ENCODE measurements at places on chromosomes 12 and 14.

DNA sequence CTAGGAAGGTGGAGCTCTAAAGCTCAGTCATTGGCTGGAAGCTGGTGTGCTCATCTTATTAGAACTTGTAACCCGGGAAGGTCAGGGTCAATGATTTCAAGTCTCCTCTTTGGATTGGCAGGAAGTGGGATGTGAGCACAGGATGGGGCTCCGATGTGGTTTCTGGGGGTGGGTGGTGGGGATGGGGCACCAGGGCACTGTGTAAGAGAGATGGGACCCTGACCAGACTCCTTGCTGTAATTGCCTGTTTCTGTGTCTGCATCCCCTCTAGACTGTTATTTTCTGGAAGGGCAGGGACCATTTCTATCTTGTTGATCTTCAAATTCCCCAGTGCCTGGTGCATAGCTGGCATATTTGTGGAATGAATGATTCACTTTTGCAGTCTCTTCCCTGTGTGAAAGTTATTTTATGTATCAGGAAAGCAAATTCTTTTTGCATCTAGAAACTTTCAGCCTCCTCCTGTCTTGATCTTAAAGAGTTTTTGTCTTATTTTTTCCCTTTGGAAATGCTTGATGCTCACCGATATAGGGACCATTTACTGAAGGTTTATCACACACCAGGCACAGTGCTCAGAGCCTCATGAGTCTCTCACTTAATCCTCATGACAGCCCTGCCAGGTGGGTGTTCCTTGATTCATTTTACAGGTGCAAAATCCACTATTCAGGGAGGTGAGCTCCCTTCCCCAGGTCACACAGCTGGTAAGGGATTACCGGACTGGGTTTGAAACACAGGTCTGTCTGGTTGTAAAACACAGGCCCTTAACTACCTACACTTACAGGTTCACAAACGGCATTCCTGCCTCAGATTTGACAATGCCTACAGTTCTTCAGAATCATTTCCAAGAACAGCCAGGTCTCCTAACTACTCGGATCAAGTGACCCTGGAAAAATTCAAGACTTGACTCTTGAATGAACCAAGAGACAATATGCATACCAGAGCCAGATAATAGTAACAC, 86.9 kb upstream of the IGF1 start:
- peak; percentile 61 for DNase-seq

DNA sequence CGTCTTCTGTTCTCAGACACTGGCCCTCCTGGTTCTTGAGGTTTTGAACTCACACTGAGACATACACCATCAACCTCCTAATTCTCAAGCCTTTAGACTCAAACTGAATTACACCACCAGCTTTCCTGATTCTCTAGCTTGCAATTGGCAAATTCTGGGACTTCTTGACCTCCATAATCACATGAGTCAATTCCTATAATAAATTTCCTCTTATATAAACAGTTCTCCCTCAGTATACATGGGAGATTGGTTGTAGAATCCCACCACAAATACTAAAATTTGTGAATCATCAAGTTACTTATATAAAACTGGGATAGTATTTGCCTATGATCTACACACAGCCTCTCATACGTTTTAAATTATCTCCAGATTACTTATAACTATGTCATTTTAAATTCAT, 162.2 kb downstream of the DIO2 start:
- DNase-seq: no peak

DNA sequence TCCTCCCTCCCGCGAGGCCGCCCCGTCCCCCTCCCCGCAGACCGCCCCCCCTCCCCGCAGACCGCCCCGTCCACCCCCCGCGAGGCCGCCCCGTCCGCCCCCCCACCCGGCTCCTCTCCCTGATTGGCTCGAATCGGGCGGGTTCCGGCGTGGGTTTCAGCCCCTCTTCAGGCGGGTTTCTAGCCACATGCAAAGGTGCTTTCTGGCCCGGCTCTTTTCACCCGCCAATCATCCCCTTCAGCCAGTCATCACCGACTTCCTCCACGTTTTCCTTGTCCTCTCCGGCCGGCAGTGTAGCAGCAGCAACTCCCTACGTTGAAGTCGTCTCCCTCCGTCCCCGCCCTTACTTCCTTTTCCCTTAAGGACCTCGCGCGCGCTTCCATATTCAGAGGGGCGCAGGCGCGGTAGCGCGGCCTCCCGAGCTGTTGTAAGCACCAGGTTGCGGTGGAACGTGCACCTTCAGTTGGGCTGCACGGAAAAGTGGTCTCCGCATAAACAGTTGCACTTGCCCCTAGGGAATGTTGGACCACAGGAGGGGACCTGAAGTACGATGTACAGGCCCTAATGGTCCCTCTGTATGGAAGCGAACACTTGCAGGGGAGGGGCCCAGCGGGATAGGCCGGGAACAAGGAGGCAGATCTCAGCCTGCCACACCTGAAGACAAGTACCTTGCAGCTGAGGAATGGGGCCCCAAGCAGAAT, 44.6 kb upstream of the ESR2 start:
- peak; percentile 99 for DNase-seq

GRCh38 chr12:45303945-45304344, 88.0 kb downstream of the ANO6 start:
- DNase-seq: no peak

DNA sequence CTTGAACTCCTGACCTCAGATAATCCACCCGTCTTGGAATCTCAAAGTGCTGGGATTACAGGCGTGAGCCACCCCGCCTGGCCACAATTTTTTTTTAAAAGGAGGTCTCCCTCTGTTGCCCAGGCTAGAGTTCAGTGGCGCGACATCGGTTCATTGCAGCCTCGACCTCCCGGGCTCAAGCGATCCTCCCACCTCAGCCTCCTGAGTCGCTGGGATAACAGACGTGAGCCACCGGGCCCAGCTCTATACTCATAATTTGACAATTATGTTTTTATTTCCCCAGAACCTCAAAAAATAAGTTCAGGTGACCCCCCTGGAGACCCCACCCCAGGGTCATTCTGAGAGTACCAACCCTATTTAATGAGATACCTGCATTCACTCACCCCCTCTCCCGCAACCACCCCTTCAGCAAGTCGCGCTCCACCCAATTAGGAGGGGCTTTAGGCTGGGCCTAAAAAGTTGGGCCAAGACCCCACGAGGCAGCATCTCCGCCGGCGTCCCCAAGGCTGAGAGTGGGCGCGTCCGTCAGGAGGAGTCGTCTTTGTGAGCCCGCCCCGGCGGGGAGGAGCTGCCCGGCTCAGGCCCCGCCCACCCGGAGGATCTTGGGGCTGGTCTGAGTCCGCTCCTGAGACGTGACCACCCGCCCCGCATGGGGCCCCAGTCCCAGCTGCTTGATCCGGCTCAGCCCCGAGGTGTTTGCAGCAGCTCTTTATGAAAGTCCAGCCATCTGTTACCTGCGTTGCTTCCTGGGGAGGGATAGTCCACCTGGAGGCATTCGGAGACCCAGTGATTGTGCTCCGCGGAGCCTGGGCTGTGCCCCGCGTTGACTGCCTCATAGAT, at the start of gene ANKRD33:
Gene ANKRD33 (plus strand): TSS at position 628 of the 840 bp plus-strand sequence. CDS start 84 bp downstream, at position 712.
- DNase-seq: no peak

DNA sequence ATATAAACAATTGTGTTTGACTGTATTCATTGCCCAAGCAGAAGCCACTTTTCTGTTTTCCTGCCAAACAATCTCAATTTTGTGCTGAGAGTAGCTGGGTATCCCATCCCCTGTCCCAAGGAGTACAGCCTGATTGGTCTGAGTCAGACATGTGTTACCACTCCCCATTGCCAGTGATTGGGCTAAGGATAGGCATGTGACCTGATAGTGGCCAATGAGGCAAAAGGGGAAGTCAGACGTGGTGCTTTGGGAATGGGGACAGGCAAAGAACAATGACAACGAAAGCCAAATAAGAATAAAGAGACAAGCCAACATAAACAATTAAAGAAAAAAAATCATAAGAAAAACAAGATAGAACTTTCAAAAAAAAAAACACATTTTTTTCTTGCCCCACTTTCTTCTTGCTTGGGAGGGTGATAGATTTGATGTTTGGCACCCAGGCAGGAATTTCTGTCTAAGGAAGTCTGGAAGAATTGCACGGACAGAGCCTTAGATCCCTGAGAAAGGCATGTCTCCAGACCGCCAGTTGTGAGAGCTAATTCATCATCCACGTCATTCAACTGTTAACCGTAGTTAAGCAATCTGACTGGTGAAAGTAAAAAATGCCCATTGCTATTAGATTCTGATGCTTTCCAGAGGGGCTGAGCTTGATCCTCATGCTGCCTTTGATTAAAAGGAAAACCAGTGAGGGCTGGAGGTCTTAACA, 626.6 kb upstream of the TMEM132C start:
- DNase-seq: peak; percentile 68

GRCh38 chr12:108950991-108951739, 69.7 kb downstream of the SVOP start:
- peak; percentile 70 for DNase-seq

DNA sequence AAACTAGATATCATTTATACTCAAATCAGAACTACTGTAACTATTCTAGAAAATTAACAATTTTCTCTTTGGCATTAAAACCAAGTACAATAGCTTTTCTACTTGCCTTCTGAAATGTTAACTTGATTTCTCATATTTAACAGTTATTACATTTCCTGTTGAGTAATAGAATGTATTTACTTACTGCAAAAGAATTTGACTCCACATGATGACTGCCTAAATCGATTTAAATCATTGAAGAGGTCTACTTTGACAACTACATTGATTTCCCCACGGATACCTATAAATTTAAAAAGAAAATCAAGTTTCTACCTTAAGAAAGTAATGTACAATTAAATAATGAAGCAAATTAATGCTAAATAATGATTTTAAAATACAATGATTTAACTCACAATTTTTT, 18.9 kb downstream of the C2CD5 start:
- DNase-seq: peak; percentile 62

DNA sequence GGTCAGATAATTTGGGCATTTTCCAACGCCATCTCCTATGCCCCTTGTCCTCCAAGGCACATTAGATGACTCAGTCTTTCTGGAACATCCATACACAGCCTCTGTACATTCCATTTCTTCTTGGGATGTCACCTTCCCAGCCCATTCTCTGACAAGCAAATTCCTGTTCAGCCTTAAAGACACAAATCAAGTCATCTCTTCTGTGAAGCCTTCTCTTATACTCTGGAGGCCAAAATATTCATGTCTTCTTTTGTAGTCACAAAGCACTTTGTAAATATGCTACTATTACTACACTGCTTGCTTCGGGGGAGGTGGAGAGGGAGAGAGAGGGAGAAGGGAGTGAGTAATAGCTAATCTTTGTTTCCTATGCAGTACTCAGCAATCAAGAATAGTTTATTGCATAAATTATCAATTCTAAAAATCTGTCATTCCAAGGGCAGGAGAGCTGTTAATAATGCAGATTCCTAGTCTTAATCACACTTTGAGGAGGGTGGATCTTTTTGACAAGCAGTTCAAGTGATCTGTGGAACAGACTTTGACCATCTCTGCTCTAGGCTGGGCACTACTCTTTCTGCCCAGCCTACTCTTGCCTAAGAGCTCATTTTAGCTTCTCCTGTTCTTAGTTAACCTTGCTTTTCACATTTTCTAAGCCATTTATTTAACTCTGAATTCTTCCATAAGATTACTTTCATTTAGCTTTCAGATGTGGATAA, 27.9 kb downstream of the KCNMB4 start:
- DNase-seq: peak; percentile 55

DNA sequence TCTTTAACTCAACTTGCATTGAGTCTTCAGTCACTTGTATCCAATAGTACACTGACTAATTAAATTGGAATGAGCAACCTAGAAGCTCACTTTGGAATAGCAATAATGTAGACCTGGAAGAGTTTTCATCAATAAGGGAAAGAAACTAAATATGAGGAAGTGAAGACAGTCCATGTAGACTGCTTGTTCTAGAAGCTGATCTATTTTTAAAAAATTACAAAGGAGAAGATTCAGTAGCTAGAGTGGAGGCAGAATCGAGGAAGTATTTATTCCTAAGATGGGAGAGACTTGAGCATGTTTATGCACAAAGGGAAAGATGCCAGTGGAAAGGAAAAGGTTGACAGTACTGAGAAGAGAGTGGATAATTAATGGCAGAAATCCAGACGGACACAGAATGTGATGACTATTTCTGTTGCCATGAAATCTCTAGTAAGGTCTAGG, 156.3 kb upstream of the PDE3A start:
- DNase-seq: peak; percentile 80

GRCh38 chr14:91323671-91324605, 79.4 kb upstream of the GPR68 start:
- peak; percentile 80 for DNase-seq

DNA sequence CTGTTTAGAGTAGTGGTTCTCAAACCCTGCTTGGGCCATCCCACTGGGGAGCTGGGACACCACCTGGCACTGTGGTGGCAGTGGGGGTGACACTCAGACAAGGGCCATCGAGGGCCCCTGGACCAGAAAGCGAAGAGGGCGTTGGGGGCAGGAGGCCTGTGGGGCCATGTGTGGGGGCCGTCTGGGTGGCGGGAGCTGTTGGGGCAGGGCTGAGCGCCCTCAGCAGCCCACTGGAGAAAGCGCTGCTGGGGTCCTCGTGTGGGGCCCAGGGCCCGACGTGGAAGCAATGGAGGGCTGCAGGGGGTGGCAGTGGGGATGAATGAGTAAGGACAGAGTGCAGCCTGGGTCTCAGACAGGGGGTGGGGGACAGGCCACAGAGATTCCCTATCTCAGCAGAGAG, 5.9 kb upstream of the ADSS1 start:
- no peak for DNase-seq

DNA sequence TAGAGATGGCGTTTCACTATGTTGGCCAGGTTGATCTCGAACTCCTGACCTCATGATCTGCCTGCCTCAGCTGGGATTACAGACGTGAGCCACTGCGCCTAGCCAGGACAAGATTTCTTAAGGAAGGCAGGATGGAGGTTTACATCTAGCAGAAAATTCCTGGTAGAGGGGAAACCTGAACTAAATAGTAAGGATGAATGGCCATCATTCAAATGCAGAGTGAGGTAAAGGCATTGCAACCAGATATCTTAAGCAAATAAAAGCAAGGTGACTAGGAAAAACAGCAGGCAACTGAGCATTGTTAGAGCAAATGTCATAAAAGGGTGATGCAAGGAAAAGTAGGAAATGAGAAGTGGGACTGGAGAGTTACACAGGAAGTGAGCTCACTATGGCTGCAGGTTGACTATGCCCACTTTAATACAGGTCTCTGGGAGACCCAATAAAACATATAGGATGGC, 133.0 kb downstream of the SOX5 start:
- no peak for DNase-seq

DNA sequence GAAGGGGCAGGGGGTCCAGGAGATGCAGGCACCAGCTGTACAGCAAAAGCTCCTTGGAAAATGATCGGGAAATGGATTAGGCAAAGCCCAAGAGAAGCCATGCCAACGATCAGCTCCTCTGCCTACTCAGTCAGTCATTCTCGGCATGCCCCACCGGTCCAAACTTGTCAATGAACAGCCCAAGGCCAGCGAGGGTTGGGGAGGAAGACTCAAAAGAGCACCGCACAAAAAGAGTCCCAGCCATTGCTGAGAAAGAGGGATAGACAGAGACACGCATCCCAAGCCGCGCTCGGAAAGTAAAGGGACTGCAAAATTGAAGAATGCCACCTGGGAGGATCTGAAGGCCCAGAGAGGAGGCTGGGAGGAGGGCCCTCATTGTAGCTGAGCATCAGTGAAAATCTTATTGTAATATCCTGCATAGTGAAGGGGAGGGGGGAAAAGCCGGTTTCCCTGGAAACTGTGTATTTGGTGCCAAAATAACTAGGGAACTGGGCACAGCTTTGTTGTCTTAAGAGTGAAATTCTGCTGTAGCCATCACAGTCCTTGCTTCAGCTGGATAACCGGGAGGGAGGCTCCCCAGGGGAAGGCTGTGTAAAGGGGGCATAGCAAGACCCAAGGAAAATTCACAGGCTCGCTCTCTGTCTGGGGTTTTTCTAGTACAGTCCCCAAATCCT, 4.7 kb downstream of the KDM2B start:
- peak; percentile 56 for DNase-seq

- DNase-seq: peak; percentile 39
Measured at GRCh38 chr12:79858518-79858917, 76.4 kb downstream of the PPP1R12A start.

All from cardiac fibroblast (primary cell).